ENCODE measurements at places on chromosomes 7 and 10. TPM values are rescaled to one million over a fixed set of nuclear protein-coding genes. Genes with fewer than 3 reads are reported as not detected.
A peak's percentile ranks its signal among the peaks of the same experiment; 100 is the strongest.

DNA sequence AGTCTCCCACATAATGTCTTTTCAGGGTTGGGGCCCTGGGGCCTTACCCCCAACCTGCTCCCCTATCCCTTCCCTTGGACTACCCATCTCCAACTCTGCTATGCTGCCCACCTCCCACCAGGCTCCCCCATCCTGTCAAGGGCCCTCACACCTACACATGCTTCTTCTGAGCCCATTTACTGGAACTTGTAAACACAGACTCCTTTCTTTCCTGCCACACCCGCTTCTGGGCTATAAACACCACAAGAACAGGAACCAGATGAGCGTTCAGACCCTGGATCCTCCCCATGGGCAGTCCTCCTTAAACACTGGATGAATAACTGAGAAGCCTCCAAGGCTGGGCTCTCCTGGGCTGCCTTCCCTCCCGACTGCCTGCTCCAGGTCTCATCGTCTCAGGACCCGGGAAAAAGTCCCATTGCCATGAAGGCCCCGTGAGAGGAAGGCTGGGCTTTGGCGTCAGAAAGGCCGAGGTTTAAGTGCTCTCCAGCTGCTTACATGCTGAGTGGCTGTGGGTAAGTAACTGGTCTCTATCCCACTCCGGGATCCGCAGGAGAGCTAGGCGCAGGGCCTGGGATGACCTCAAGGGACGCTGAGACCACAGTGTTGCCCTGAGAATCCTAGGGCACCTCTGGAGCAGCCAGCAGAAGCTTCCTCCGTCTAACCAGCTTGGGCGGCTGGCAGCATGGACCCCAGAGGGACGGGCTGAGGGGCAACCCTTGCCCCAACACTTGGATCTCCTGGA is 15.6 kb upstream of the CRHR2 start:
- no peak for DNase-seq

- no peak for DNase-seq
These were observed 13.6 kb downstream of the HOXA1 start for GRCh38 chr7:27082171-27082570.

- DNase-seq: no peak
These were observed 66.3 kb downstream of the CREB5 start for GRCh38 chr7:28478656-28479055.

GRCh38 chr7:26857506-26858240 is 6.7 kb downstream of the SKAP2 start:
- peak; percentile 77 for DNase-seq

GRCh38 chr10:123100030-123100762 is 35.6 kb upstream of the HMX3 start:
- DNase-seq: no peak

GRCh38 chr10:90847436-90847835 is 10.4 kb downstream of the HTR7 start:
- peak; percentile 82 for DNase-seq

The DPYSL4 gene
- 0.21 TPM for total RNA-seq

All from MCF 10A (cell line).